Chondrocyte (in vitro differentiated cells): ENCODE measurements at places on chromosomes 2 and 18.

- no peak overlapping the region for H3K4me3 ChIP-seq
- peaks cover 33% of the 10 kb centered on the region for H3K27me3 ChIP-seq
- no peaks in the 10 kb centered on the region for H3K4me1 ChIP-seq
- no peaks in the 10 kb centered on the region for H3K36me3 ChIP-seq
- DNase-seq, result no peak
These were observed 47.4 kb upstream of the NXPH2 start for GRCh38 chr2:138827426-138828054.

- DNase-seq, result no peak
- H3K27ac ChIP-seq, result no peak overlapping the region
- H3K4me1 ChIP-seq, result peaks cover 8% of the 10 kb centered on the region
- H3K36me3 ChIP-seq, result no peaks in the 10 kb centered on the region
These were observed 40.6 kb downstream of the SPC25 start for GRCh38 chr2:168849610-168850009.

GRCh38 chr2:72211777-72212485, 64.3 kb upstream of the CYP26B1 start:
- no peak overlapping the region for H3K4me3 ChIP-seq
- no peak overlapping the region for H3K27ac ChIP-seq
- peaks cover 11% of the 10 kb centered on the region for H3K4me1 ChIP-seq
- DNase-seq, result no peak
- no peaks in the 10 kb centered on the region for H3K36me3 ChIP-seq
- H3K27me3 ChIP-seq, result no peaks in the 10 kb centered on the region

GRCh38 chr2:1593371-1594122, 150.8 kb downstream of the PXDN start:
- peaks cover 17% of the 10 kb centered on the region for H3K4me1 ChIP-seq
- peak overlapping the region; percentile 81 for H3K27ac ChIP-seq

GRCh38 chr2:174901075-174901474, 104.1 kb downstream of the CHN1 start:
- peaks cover 10% of the 10 kb centered on the region for H3K4me1 ChIP-seq
- H3K36me3 ChIP-seq, result no peaks in the 10 kb centered on the region
- H3K27me3 ChIP-seq, result no peaks in the 10 kb centered on the region
- no peak for DNase-seq
- H3K27ac ChIP-seq, result no peak overlapping the region

- H3K36me3 ChIP-seq, result no peaks in the 10 kb centered on the region
- no peak for DNase-seq
- H3K4me3 ChIP-seq, result no peak overlapping the region
- H3K4me1 ChIP-seq, result peaks cover 12% of the 10 kb centered on the region
These were observed 54.1 kb upstream of the AQP4 start for GRCh38 chr18:26919627-26920026.

GRCh38 chr18:52950155-52950554, 610.2 kb downstream of the DCC start:
- DNase-seq, result no peak
- H3K4me1 ChIP-seq, result no peaks in the 10 kb centered on the region
- no peak overlapping the region for H3K4me3 ChIP-seq
- H3K27me3 ChIP-seq, result peaks cover 2% of the 10 kb centered on the region
